CD4-positive, alpha-beta T cell treated with Interleukin-15 for 1 hour (primary cell): ENCODE measurements at places on chromosomes 16 and 17.
A peak's percentile ranks its signal among the peaks of the same experiment; 100 is the strongest.

DNA sequence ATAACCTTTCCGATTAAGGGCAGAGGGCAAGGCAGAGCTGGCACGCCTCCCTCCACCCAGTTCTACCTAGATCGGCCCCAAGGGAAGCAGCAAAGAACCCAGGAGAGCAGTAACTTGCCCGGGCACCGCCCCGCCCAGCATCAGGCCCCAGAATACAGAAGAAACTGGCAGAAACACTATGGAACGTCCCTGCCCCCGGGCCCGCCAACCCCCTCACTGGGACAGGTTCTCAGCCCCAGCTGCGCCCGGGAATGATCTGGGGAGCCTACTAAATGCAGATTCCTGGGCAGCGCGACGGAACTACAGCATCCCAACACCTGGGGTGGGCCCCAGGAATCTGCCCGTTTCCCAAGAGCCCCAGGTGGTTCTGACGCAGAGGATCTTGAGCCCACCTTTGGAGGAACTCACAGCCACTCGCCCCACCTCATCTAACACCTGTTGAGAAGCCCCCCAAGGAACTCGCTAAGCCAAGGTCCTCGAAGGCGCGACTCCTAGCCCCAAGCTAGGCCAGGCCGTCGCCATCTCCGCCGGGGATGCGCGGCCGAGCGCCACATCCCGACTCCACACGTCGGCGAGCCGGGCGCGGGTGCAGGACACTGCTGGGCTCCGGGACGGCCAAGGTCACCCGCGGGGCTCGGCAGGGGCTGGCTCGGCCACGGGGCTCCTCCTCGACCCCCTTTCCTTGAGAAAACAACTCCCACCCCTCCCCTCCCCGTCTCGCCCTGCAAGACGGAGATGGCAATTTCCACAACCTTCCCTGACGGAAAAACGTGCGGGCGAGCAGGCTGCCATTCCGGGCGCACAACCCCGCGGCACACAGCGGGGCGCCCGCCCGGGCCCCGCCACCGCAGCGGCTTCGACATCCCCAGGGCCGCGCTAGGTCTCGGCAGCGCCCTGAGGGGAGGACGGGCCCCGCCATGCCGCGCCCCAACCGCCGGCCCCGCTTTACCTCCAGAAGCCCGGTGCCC is 913 bp downstream of the CDIP1 start:
- DNase-seq, result no peak

DNA sequence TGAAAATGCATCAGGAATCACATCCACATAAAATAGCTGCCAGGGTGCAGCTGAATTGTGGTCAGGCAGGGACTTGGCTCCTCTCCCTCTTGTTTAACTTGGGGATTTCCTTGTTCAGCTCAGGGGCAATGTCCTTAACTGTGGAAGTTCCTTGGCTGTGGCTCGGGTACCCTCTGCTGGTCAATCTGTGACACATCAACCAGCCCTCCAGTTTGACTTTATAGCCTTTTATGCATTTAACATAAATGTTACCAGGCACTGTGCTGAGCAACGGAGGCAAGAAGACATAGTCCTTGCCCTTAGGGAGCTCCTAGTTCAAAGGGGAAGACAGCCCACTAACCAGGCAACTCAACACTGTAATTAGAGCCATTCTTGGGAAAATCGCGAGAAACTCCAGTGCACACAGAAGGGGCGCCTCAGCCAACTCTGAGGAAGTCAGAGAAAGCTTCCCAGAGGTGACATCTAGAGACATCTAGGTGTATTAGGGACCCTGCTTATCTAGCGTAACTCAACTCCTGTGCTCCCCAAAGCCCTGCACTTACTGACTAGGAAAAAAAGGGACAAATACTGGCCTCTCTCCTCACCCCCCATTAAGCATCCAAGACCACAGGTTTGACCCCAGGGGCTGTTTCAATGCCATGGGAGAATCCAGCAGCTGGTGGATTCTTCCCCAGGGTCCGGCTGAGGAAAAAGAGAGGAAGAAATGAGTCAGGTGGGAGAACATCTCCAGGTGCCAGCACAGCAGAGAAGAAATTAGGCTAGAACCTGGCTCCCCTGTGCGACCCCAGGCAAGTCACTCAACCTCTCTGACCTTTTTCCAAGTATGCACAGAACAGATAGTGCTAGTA is 17.3 kb upstream of the EEF2K start:
- peak; percentile 80 for DNase-seq

GRCh38 chr17:49616601-49617131 is 41.0 kb downstream of the NXPH3 start:
- DNase-seq, result no peak

- no peak for DNase-seq
Measured at GRCh38 chr16:67246756-67247191, 507 bp downstream of the FHOD1 start.

- DNase-seq, result no peak
Measured at GRCh38 chr17:65447823-65448222, 113.6 kb downstream of the AXIN2 start.

GRCh38 chr16:29877266-29877961 is 14.4 kb upstream of the CDIPT start:
- DNase-seq, result peak; percentile 71

- DNase-seq, result no peak
Measured at GRCh38 chr17:68458260-68459036, 1.2 kb upstream of the WIPI1 start.

GRCh38 chr17:8859804-8860430 is 7.6 kb downstream of the PIK3R6 start:
- DNase-seq, result no peak
